ENCODE measurements at places on chromosomes 7 and 10.
A peak's percentile ranks its signal among the peaks of the same experiment; 100 is the strongest.

GRCh38 chr7:26398756-26399509, 107.3 kb downstream of the SNX10 start:
- DNase-seq = peak; percentile 53

GRCh38 chr10:133442967-133443924, 10.5 kb upstream of the SCART1 start:
- DNase-seq = no peak

GRCh38 chr7:82443036-82443546, 486 bp downstream of the CACNA2D1 start:
- no peak for DNase-seq

DNA sequence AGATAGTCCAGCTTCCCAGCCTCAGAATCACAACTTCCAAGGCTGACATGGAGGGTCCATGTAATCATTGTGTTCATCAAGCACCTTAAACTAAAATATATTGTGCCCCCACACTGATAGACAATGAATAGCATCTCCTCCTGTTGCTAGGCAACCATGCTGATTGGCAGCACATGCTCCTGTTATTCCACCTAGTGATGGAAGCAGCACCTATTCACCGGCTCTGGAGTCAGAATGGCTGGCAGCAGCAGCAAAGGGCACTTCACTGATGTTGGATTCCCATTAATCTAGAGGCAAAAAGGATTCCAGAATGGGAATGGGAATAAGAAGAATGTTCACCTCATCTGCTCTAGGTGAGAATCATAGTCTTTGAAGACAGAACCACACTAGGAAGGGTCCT, 55.0 kb downstream of the RELN start:
- no peak for DNase-seq

DNA sequence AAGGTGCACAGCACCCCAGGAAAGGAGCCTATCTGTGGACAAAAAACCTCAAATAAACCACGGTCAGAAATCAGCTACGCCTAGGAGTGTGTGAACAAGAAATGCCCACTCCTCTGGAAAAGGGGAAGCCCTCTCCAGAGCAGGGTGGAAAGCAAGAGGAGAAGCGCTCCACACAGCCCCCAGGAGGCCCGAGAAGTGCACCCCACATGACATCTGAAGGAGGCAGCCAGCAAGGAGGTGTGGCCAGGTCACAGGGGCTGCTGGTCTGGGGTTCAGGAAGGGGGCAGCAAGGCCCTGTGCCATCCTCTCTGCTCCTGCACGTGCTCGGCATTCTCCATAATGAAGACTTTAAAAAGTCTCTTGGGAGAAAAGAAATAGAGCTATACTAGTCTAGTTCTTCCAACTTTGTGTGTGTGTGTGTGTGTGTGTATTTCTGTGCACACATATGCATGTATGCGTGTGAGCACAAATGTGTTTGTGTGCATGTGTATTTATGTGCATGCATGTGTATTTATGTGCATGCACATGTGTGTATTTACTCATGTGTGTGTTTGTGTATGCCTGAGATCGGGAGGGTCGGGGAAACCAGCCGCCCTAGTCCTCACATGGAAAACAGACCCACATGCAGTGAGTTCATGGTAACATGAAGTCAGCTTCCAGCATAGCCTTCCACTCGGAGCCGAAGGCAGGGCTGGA, 76.5 kb downstream of the TNS3 start:
- no peak for DNase-seq

DNA sequence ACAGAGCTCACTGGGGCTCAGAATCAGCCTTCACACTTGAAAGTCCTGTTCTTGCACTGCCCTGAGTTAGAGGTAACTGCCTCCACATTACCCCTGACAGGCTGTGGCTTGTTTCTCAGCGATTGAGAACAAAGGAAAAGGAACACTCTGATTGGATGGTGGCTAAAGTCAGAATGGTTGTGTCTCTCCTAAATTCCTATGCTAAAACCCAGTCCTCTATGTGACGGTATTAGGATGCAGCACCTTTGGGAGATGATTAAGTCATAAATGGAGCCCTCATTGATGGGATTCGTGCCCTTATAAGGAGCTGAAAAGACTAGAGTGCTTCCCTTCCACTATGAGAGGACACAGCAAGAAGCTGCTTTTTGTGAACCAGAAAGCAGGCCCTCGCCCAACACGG, 38.9 kb upstream of the DGKI start:
- DNase-seq = no peak

- no peak for DNase-seq
Measured at GRCh38 chr7:46957195-46957594, 624.7 kb downstream of the TNS3 start.

DNA sequence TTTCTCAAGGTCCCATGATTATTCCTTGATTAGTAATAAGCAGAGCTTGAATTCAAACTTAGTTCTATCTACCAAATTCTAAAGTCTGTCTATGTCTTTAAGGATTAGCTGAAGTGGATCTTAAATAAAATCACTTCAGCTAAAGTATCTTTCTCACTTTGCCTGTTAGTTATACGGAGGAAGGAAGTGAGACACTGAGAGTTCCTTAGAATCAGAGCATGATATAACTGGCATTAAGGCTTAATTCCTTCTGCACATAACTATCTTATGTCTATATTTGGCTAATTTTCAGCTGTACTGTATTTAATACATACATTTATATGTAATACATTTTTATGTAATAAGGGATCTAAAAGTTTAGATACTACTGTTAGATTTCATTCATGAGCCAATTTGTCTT, 491.1 kb upstream of the GHITM start:
- no peak for DNase-seq

DNA sequence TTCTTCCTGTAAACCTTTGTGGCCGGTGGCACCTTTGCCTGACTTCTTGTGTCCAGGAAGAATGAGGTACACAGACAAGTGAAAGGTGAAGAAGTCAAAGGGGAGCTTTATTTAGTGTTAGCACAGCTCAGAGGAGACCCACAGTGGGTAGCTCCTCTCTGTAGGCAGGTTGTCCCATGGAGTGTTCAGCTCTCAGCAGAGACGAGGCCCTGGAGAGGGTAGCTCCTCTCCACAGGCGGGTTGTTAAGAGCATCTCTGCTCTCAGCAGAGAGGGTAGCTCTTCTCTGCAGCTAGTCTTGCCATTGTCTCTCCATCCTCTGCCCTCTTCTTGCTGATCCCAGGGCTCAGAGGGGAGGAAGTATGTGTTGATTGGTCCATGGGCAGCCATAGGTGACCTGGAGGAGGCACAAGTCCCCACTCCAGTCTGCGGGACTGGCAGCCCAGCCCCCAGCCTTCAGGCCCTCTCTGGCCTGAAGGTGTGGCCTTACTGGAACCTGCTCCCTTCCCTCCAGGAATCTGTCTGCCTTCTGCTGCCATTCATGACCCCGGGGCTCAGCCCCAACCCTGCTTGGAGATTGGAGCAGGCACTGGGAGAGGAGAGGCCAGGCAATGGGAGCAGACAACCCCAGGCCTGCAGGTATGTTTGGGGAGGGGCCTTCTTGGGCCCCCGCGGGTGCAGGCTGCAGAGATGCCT, 24.5 kb downstream of the HHEX start:
- DNase-seq = no peak

GRCh38 chr10:99537989-99538917, 5.5 kb downstream of the NKX2-3 start:
- DNase-seq = no peak

- DNase-seq = no peak
Measured at GRCh38 chr10:74178042-74178791, 27.2 kb downstream of the ADK start.

- DNase-seq = no peak
Measured at GRCh38 chr7:105791926-105792325, 84.5 kb downstream of the ATXN7L1 start.

- DNase-seq = no peak
Measured at GRCh38 chr7:5445981-5446594, 22.5 kb upstream of the TNRC18 start.

DNA sequence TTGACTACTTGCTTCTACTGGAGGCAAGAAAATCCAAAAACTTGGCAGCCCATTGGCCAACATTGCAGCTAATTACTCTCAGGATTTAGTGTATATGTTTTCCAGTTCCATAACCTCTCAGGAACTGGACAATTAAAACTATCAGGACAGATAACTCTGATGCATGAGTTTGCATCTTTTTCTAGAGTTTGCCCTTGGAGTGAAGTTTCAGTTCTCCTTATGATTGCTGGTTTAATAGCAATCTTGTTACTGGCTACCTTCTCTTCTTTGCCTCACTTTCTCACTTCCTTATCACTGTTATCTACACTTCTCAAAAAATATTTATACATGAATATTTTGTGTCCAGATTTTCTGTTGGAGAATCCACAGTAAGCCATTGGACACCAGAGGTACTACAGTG, 735.9 kb downstream of the PCDH15 start:
- no peak for DNase-seq

- no peak for DNase-seq
Measured at GRCh38 chr10:80538481-80539185, 931 bp downstream of the SH2D4B start.

GRCh38 chr7:26307226-26307625, 15.6 kb downstream of the SNX10 start:
- DNase-seq = no peak

DNA sequence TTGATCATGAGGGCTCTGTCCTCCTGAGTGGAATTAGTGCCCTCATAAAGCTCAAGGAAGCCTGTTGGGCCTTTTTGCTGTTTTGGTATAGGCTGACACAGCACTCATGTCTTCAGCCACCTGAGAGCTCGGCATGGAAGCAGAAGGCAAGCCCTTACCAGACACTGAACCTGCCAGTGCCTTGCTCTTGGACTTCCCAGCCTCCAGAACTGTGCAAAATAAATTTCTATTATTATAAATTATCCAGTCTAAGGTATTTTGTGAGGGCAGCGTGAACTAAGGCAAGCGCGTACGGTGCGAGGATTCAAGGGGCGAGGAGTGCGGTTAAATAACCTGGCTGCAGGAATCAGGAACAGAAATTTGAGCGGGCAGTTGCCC, 281.5 kb upstream of the LYZL1 start:
- DNase-seq = no peak

DNA sequence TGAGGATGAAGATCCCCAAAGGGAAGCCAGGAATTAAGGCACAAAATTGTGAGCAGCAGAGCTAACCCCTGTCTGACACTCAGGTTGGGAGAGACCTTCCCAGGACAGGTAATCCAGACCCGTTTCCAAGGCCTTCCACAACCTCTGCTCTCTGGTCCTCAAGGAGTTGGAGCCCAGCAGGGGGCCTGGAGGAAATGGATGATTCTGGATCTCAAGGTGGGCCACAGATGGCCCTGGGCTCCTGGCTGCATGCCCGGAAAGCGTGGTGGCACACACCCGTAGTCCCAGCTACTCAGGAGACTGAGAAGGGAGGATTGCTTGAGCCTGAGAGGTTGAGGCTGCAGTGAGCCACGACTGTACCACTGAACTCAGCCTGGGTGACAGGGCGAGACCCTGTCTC, 42.3 kb downstream of the DPYSL4 start:
- no peak for DNase-seq

DNA sequence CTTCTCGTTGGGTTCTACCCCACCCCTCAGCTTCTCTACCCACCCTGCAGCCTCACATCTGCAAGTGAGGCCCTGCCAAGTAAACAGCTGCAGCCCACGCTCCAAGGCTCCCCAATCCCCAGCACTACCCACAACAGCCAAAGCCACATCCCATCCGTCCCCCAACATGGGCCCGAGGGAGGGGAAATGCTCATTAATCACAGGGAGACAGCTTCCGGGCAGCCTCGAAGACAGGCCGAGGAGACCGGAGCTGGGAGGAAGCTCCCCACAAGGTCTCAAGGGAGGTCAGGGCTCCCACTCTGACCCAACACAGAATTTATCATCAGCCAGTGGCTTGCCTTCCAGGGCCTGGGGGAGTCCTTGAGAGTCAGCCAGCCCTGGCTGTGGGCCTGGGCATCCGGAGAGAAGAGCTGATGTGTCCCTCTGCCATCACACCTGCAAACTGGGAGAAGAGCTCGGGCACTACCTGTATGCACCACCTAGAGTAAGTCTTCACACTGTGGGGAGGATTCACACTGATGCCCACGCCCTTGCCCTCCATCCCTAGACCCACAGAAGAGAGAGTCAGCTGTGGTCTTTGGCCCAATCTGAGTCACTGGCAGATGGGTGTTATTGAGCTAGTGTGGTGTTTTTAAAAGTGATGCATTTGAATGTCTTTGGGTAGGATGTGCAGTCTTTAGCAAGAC, 115.5 kb upstream of the ZMIZ1 start:
- DNase-seq = no peak

- DNase-seq = no peak
Measured at GRCh38 chr10:124288486-124288885, 130.2 kb downstream of the OAT start.

DNA sequence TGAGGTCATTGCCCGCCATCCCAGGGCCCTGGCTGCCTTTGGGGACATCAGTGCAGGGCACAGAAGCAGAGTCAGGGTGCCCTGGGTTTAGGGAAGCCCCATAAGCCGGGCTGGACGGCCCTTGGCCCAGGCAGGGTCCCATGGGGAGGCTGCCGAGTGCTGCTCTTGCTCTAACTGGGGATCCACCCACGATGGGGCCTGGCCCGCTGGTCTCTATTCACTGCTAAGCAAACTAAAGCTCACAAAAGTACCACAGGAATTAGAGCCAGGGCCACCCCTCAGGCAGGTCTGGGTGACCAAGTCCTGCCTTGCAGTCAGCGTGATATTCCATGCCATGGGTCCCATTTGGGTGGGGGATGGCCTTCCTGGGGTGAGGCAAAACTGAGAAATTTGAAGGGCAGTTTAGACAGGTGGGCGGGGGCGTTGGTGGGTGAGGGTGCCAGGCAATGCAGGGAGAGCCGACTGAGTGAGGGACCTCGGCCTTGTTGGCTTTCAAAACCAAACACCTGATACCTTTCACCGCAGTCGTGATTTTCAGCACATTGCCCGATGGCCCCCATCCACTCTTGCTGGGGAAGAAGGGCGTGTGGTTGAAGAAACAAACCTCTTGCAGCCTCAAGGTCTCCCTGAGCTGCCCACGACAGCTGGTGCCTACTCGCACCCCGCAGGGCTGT, 92.8 kb upstream of the PPIF start:
- DNase-seq = no peak

DNA sequence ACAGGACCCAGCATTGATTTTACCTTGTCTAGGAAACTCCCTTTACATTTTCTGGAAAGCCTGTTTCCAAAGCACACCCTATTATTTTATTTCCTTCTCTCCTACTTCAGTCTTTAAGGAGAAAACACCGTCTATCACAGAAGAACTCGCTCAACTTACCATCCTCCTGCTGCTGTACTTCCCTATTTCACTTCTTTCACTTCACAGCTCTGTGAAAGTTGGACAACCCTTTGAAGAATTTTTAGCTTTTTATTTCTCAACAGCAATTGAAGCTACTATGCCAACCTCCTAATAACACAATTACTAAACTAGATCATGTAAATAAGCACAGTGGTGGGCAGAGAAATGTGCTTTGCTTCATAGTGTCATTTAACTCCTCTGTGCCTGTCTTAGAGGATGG, 166.5 kb downstream of the TFEC start:
- no peak for DNase-seq

- DNase-seq = no peak
Measured at GRCh38 chr7:64626083-64626469, 39.9 kb upstream of the ZNF107 start.

GRCh38 chr10:73581918-73582317, 9.2 kb downstream of the USP54 start:
- DNase-seq = no peak

Measured in cerebellar nuclear complex (tissue), 1 donor.